ENCODE measurements at places on chromosomes 2 and 18. TPM values are rescaled to one million over a fixed set of nuclear protein-coding genes. Genes with fewer than 3 reads are reported as not detected.

GRCh38 chr2:146031158-146031557, 1511.2 kb upstream of the ZEB2 start:
- no peak for DNase-seq
- H3K27me3 ChIP-seq: no peaks in the 10 kb centered on the region
- H3K36me3 ChIP-seq: no peaks in the 10 kb centered on the region
- no peak overlapping the region for H3K27ac ChIP-seq
- H3K4me3 ChIP-seq: no peak overlapping the region
- no peaks in the 10 kb centered on the region for H3K4me1 ChIP-seq

- H3K36me3 ChIP-seq: no peaks in the 10 kb centered on the region
- no peak overlapping the region for H3K4me3 ChIP-seq
- H3K27me3 ChIP-seq: no peaks in the 10 kb centered on the region
Measured at GRCh38 chr18:42707080-42707479, 408.4 kb downstream of the RIT2 start.

- DNase-seq: no peak
- no peak overlapping the region for H3K4me3 ChIP-seq
- H3K36me3 ChIP-seq: peaks cover 46% of the 10 kb centered on the region
- H3K4me1 ChIP-seq: peaks cover 13% of the 10 kb centered on the region
Measured at GRCh38 chr2:112077814-112078213, 22.7 kb downstream of the TMEM87B start.

DNA sequence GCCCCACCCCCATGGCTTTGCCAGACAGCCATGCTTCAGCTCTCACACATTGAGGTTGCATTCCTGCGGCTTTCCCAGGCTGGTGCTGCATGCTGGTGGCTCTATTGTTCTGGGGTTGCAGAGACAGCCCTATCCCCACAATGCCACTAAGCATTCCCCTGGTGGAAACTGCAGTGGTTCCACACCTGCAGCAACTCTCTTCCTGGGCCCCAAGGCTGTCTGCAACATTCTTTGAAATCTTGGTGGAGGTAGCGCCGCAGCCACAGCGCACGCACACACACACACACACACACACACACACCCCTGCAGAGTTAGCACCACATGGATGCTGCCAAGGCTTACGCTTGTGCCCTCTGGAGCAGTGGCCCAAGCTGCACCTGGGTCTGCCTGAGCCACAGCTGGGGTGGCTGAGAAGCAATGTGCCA, 21.4 kb downstream of the SFXN5 start:
- H3K27ac ChIP-seq: no peak overlapping the region
- H3K4me1 ChIP-seq: peaks cover 5% of the 10 kb centered on the region
- H3K36me3 ChIP-seq: no peaks in the 10 kb centered on the region
- no peak overlapping the region for H3K4me3 ChIP-seq

DNA sequence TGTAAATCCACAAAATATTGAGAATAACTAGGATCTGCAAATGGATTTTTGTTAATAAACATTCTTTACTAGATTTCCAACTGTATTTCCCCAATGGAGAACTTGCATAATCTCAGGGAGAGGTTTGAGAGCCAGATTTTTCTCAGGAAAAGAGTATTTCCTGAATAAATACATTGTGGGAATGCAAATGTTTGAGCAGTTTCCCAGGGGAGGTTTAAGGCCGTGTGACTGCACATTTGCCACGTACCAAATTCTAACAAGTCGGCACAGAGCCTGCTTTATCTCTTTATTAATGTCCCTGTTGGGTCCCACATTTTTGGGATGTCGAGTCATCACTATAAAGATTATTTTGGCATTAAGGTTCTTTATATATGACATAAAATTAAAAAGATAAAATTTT, 27.0 kb downstream of the TFPI start:
- H3K27ac ChIP-seq: peak overlapping the region; percentile 64
- H3K4me3 ChIP-seq: no peak overlapping the region
- peaks cover 1% of the 10 kb centered on the region for H3K36me3 ChIP-seq
- no peaks in the 10 kb centered on the region for H3K27me3 ChIP-seq

- no peak overlapping the region for H3K4me3 ChIP-seq
- H3K27me3 ChIP-seq: no peaks in the 10 kb centered on the region
- H3K4me1 ChIP-seq: no peaks in the 10 kb centered on the region
- no peaks in the 10 kb centered on the region for H3K36me3 ChIP-seq
- H3K27ac ChIP-seq: no peak overlapping the region
Measured at GRCh38 chr18:78240627-78241252, 738.9 kb upstream of the SALL3 start.

DNA sequence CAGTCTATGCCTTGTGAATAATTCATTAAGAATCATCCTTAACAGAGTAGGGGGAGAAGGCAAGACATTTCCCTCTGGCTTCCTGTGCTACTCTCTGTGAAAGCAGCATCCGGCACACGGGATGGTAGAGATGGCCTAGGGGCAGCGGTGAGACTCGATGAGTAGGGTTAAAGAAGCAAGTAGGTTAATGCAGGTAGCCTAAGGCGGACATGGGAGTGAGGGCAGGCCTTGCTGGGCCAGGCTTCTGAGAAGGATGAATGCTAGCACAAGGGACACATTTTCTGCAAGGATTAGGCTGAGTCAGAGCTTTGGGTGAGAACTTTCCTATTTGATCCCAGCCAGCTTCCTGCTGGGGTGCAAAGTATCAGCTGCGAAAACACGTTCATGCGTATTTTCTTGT, 80.8 kb downstream of the NXPH2 start:
- no peaks in the 10 kb centered on the region for H3K4me1 ChIP-seq
- DNase-seq: no peak
- no peak overlapping the region for H3K4me3 ChIP-seq
- H3K36me3 ChIP-seq: no peaks in the 10 kb centered on the region
- H3K27me3 ChIP-seq: no peaks in the 10 kb centered on the region

GRCh38 chr18:6239716-6240115, 175.0 kb downstream of the L3MBTL4 start:
- H3K4me1 ChIP-seq: no peaks in the 10 kb centered on the region
- H3K4me3 ChIP-seq: no peak overlapping the region
- DNase-seq: no peak
- no peaks in the 10 kb centered on the region for H3K27me3 ChIP-seq
- H3K36me3 ChIP-seq: no peaks in the 10 kb centered on the region
- H3K27ac ChIP-seq: no peak overlapping the region

DNA sequence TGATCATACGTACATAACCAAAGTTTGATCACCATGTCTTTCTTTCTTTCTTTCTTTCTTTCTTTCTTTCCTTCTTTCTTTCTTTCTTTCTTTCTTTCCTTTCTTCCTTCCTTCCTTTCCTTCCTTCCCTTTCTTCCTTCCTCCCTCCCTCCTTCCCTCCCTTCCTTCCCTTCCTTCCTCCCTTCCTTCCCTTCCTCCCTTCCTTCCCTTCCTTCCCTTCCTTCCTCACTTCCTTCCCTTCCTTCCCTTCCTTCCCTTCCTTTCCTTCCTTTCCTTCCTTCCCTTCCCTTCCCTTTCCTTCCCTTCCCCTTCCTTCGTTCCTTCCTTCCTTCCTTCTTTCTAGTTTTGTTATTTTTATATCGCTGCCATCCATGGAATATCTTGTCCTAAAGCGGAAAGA, 406.7 kb upstream of the DDX18 start:
- no peaks in the 10 kb centered on the region for H3K27me3 ChIP-seq
- H3K27ac ChIP-seq: no peak overlapping the region
- no peak for DNase-seq

DNA sequence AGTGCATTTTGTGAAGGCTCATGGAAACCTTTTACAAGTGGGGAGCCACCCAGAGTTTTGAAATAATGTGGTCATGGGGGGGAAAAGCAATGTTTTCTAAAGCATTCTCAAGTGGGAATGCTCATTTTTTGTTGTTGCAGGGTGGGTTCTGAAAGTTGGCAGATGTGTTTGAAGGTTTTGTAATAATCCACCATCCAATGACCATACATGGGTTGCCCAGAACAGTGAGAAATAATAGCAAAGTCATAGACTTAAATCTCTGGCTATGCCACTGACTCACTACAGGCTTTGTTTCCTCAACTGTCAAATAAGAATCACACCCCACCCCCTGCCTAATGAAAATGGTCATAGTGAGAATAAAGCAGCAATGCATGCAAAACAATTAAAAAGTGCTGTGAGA, 2.9 kb downstream of the DSG3 start:
- no peak overlapping the region for H3K27ac ChIP-seq
- no peaks in the 10 kb centered on the region for H3K27me3 ChIP-seq
- DNase-seq: no peak
- no peaks in the 10 kb centered on the region for H3K4me1 ChIP-seq
- no peaks in the 10 kb centered on the region for H3K36me3 ChIP-seq

DNA sequence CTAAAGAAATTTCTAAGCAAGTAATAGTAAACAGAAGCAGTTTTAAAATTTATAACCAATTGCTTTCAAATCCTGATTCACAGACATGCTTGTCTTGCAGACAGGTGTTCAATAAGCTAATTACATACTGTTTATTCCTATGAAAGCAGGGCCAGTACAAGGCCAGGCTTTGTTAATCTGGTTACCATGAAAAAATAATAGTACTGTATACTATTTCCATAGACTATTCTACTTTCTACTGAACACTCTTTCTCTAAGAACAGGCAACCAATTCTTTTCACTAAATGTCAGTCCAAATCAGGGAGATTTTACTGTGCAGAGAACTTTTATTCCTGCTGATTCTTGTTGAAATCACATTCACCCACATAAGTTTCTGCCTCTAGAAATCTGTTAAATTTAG, 2.9 kb upstream of the SRSF7 start:
- peak overlapping the region; percentile 42 for H3K4me3 ChIP-seq
- no peak overlapping the region for H3K27ac ChIP-seq
- peaks cover 26% of the 10 kb centered on the region for H3K4me1 ChIP-seq
- peaks cover 7% of the 10 kb centered on the region for H3K36me3 ChIP-seq

- H3K4me1 ChIP-seq: peaks cover 53% of the 10 kb centered on the region
- H3K27ac ChIP-seq: peak overlapping the region; percentile 99
- DNase-seq: no peak
- peaks cover 37% of the 10 kb centered on the region for H3K36me3 ChIP-seq
Measured at GRCh38 chr18:12703664-12704063, 822 bp downstream of the PSMG2 start.

- peaks cover 18% of the 10 kb centered on the region for H3K27me3 ChIP-seq
- H3K36me3 ChIP-seq: no peaks in the 10 kb centered on the region
- H3K27ac ChIP-seq: peak overlapping the region; percentile 42
Measured at GRCh38 chr2:130864830-130865800, 28.4 kb downstream of the ARHGEF4 start.

DNA sequence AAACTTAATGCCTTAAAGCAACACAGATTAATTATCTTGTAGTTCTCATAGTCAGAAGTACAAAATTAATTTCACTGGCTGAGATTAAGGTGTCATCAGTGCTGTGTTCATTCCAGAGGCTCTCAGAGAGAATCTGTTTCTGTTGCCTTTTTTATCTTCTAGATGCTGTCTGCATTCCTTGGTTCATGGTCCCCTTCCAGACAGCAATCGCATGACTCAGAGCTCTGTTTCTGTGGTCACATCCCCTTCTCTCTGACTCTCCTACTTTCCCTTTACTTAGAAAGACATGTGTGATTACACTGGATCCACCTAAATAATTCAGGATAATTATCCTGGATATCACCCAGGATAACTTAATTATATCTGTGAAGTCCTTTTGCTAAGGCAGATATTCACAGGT, 148.6 kb downstream of the MAIP1 start:
- H3K27me3 ChIP-seq: no peaks in the 10 kb centered on the region
- H3K27ac ChIP-seq: no peak overlapping the region
- H3K4me1 ChIP-seq: no peaks in the 10 kb centered on the region
- no peak overlapping the region for H3K4me3 ChIP-seq

- H3K4me1 ChIP-seq: peaks cover 27% of the 10 kb centered on the region
- peaks cover 5% of the 10 kb centered on the region for H3K27me3 ChIP-seq
- H3K27ac ChIP-seq: no peak overlapping the region
- no peaks in the 10 kb centered on the region for H3K36me3 ChIP-seq
- H3K4me3 ChIP-seq: no peak overlapping the region
Measured at GRCh38 chr18:59141294-59142068, 1.8 kb downstream of the SEC11C start.

DNA sequence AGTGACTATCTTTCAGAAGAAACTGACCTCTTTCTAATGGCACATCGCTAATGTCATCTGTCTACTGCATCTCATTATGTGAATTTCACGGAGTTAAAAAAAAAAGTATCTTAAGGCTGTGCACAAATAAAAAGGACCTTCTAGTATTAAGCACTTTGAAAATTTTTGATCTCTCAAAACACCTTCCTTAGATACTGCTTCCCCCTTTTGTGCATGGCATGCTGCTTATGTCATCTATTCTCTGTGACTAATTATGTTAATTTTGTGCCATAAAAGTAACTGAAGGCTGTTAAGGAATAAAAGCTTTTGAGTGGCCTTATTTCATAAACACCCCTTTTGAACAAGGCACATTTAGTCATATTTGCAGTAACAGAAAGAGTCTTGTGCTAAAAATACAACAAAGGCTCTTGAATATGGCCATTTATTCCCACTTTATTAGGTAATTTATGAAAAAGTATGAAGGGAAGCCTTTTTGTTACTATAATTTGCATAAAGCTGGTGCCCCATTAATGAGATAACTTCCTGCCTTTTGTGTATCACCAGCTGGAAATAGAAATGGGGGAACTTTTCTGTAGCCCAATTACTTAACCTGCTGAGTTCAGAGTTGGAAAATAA, 1412.0 kb upstream of the ZEB2 start:
- no peaks in the 10 kb centered on the region for H3K4me1 ChIP-seq
- no peak for DNase-seq
- H3K27me3 ChIP-seq: no peaks in the 10 kb centered on the region
- H3K27ac ChIP-seq: no peak overlapping the region
- no peaks in the 10 kb centered on the region for H3K36me3 ChIP-seq

- DNase-seq: no peak
- no peak overlapping the region for H3K27ac ChIP-seq
- H3K36me3 ChIP-seq: no peaks in the 10 kb centered on the region
- no peaks in the 10 kb centered on the region for H3K27me3 ChIP-seq
- H3K4me3 ChIP-seq: no peak overlapping the region
Measured at GRCh38 chr2:32993005-32993539, 46.3 kb downstream of the LTBP1 start.

DNA sequence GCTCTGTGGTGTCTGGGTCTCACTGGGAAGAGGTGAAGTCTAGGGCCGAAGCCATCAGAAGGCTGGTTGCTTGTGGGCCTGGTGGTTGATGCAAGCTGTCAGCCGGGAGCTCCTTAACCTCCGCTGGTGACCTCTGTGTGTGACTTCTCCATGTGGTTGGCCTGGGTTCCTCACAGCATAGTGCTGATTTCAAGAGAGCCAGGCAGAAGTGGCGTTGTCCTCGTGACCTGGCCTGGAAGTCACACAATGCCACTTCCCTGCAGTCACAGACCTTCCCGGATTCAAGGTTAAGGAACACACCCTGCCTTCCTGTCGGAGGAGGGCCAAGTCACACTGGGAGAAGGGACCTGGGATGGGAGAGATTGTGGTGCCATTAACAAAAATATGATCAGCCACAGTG, 303.7 kb upstream of the HS6ST1 start:
- H3K4me1 ChIP-seq: no peaks in the 10 kb centered on the region
- DNase-seq: no peak
- H3K27me3 ChIP-seq: peaks cover 1% of the 10 kb centered on the region
- no peaks in the 10 kb centered on the region for H3K36me3 ChIP-seq
- H3K4me3 ChIP-seq: no peak overlapping the region

- DNase-seq: peak; percentile 42
- peak overlapping the region; percentile 95 for H3K27ac ChIP-seq
- H3K4me3 ChIP-seq: peak overlapping the region; percentile 93
- H3K36me3 ChIP-seq: no peaks in the 10 kb centered on the region
Measured at GRCh38 chr2:32947484-32948143, 861 bp downstream of the LTBP1 start.

Gene TMEM37
- total RNA-seq: 2.4 TPM

Gene CFLAR
- 238 TPM for total RNA-seq

Gene GTF2A1L
- not detected for total RNA-seq

Gene DLX1
- not detected for total RNA-seq

Data from left ventricle myocardium inferior (tissue), 1 donor.